C1 segment of cervical spinal cord (tissue), 14 donors: ENCODE measurements at places on chromosomes 5 and 9.
A peak's percentile ranks its signal among the peaks of the same experiment; 100 is the strongest.

DNA sequence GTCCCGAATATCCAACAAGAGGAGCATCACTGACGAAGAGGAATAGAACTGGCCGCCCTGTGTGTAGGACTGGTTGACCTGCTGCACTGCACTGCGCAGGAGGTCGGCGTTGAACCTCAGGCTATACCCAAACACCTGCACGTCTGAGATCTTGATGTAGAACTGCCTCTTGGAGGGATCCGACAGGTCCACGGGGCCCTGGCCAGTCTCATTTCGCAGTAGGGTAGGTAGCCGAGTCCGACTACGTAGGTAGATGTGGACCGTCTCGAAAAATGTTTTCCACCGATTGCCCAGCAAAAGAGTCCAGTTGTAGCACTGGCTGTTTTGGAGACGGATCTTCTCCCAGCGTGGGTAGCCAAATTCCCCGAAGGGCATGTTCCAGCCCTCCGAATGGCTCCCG lies 202.0 kb downstream of the BRINP1 start:
- DNase-seq: no peak

GRCh38 chr9:132175431-132175830 lies 13.6 kb downstream of the NTNG2 start:
- no peak for DNase-seq

DNA sequence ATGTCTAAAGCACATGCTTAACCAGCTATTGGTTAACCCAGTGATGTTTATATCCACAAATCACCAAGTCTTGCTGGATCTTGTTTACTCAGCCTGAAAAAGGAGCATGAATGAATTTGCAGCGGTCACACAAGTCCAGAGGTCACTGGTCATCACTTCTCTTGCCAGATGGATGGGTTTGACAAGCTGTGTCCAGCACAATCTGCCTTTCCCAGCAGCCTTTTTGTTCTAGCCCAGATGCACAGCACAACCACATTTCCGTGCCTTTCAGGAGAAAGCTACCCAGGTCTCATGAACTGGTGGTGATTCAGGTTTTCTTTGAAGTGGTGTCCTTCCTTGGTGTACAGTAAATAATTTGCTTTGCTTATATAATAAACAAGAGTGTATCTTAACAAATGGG lies 32.1 kb downstream of the TMEM252 start:
- DNase-seq: no peak

DNA sequence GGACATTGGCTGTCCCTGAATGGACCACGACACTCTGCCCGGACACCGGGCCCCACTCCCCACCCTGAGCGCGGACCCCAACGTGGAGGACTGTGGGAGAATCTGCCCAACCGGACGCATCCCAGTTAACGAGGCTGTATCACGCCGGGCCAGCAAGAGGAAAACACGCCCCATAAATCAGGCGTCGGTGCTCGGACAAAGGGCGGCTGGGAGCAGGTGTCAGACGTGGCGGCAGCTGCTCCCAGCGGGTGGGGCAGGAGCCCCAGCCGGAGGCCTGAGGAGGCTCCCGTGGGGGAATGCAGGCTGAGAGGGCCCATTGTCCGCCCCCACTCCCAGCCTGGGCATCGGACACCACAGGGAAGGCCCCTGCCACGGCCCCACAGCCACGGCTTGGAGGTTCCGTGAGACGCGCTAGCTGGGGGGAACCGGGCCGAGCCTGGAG lies 19.2 kb downstream of the NOTCH1 start:
- DNase-seq: peak; percentile 71

GRCh38 chr5:72507231-72507906 lies at the start of gene ZNF366:
Gene ZNF366, minus strand, starts transcription at chr5:72507410. Its CDS starts 45,914 bp downstream, at chr5:72461496.
- DNase-seq: no peak

- no peak for DNase-seq
These were observed 7.1 kb downstream of the FPGS start for GRCh38 chr9:127809540-127810377.

DNA sequence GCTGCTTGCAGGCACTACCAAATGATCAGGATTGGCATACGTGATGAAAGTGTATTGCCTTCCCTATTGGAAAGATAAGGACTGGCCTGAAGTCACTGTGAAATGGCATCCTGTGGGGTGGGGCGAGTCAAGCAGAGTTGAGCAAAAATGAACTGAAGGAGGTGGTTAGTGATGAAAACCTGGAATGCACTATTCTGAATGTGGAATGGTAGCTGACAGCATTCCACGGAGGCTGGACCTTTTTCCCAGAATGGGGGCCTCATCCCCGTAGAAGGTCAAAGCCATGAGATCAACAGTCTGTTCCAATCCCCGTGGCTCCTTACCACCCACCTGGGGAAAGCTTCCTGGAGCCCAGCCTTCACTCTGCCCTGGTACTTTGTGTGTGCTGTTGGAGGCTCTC lies 37.7 kb downstream of the ASS1 start:
- DNase-seq: no peak

GRCh38 chr5:79005151-79005550 lies 20.0 kb upstream of the ARSB start:
- no peak for DNase-seq

GRCh38 chr5:73946278-73946677 lies 320.3 kb downstream of the ARHGEF28 start:
- no peak for DNase-seq

- no peak for DNase-seq
These were observed 647.8 kb downstream of the TAF11L14 start for GRCh38 chr5:18281947-18282581.

- no peak for DNase-seq
These were observed 188.7 kb downstream of the LURAP1L start for GRCh38 chr9:12963537-12963936.

GRCh38 chr5:1295650-1296037 lies 776 bp upstream of the TERT start:
- DNase-seq: no peak

GRCh38 chr9:122367065-122367464 lies 3.8 kb upstream of the PTGS1 start:
- no peak for DNase-seq

DNA sequence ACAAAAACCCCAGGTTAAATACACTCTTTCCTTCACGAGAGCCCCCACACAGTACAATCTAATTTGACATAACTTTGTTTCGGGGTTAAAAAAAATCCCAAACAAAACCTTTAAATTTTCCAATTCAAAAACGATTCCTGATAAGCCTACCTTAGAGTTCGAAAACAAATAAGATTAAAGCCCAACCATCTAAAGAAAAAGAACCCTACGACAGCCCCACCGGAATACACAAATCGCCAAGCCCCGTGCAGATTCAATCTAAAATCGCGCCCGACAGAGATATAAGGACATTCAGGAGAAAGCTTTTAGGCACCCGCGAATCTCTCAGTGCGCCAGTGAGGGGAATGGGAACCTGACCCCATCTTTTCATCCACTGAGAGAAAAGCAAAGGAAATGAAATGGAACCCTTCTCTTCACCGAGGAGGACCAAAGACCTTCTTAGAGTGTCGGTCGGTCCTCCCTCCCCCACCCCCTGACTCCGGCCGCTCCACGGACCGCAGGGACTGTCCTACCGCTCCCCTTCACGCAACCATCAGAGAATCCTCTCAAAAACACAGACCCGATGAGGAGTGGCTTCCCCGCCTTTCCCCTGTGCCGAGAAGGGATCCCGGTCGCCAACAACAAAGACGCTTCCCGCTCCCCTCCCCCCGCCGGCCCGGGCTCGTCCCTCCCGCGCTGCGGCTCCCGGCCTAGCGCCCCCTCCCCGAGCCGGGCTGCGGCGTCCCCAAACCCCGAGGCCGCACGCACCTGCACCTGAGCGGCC lies 925 bp downstream of the ABHD17B start:
- DNase-seq: peak; percentile 75

DNA sequence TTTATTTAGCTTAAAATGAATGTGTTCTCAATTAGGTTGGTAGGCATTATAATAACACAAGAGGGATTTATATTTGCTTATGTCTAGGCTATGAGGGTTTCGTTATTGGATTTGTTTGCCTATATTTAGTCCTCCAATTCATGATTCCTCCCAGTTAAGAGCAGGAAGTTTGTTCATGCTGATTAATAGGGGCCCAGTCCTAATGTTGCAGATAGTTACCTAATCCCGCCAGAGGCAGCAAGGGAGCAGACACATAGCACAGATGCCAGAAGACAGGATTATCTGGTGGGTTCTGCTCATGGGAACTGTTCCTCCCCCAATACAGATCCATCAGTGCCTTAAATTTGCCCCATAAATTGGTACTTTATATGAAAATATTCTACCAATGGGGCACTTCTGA lies 100.8 kb upstream of the TLE4 start:
- no peak for DNase-seq

DNA sequence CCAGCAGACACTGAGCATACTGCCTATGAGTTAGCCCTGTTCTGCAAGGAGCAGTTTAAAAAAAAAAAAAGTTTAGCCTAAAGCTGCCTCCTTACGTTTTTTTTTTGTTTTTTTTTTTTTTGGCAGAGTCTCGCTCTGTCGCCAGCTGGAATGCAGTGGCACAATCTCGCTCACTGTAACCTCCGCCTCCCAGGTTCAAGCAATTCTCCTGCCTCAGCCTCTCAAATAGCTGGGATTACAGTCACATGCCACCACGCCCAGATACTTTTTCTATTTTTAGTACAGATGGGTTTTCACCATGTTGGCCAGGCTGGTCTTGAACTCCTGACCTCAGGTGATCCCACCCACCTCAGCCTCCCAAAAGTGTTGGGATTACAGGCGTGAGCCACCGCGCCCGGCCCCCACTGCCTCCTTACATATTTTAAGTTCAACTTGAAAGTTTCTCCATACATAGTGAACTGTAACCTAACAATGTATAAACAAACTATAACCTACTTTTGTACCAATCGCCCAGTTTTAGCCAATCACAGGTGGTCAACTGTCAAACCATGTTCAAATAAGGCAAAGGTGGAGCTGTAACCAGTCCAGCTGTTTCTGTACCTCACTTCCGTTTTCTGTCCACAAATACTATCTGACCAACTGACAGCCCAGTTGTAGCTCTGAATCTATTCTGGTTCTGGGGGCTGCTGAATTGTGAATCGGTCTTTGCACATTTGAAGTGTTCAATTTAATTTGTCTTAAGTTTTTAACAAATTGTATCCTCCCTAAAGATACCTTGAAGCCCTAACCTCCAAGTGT lies 17.1 kb downstream of the GKAP1 start:
- no peak for DNase-seq
